ENCODE measurements at places on chromosomes 2 and 18.

GRCh38 chr2:171083451-171083850 is 77.2 kb downstream of the TLK1 start:
- no peak for DNase-seq

GRCh38 chr2:127082974-127083373 is 24.0 kb downstream of the BIN1 start:
- DNase-seq: no peak

DNA sequence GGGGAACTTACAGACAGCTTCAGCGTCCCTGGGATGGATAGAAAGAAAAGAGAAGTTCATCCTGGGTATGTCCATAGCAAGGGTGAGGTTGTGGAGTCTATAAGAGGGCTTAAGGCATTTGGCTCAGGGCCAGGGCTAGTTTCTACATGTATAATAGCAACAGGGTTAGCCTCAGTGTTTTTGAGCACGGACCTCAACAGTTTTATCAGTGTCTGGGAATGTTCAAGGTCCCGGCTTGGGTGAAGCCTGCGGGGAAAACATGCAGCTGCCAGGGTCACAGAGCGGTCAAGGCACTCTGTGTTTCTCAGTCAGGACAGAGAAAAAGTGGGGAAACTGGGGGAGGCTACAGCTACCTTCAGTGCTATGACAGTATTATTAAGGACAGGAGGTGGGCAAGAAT is 427.7 kb upstream of the HS6ST1 start:
- DNase-seq: no peak

DNA sequence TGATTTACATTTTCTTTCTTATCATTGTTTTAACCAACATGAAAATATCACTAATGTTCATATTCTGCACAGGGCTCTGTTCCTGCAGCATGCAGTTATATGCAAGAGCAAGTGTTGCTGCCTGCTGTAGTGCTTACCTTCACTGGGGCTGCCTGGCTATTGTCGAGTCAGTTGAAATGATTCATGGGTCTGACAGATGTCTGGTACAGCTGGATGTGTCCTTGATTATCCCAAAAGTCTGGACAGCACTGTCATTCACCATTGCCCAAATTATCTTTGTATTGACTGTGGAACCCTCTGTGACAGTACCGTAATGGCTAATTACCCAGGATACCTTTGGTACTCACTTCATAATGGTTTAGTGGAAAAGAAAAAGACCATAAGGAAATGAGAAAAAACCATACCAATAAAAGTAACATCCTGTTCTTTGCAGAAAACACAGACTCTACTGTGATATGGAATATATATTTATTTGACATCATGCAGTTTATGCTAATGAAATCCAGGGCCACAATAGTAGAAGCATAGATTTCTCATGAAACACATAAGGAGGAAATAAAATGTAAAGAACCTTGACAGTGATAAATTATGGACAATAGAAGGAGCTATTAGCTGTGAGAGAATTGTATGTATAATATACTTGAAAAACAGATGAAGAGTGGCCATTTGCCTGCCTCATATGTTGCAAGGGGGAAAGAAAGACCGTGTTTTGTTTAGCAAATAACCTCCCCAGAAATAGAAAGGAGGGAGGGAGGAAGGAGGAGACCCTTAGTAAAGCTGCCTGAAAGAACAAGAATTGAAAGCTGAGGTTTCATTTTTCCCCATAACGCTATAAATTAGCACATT is 249.8 kb upstream of the ATP5MC3 start:
- DNase-seq: no peak

- no peak for DNase-seq
Observed at GRCh38 chr2:75284345-75284744, 85.0 kb upstream of the TACR1 start.

- no peak for DNase-seq
Observed at GRCh38 chr2:229033816-229034215, 237.3 kb downstream of the PID1 start.
